ENCODE measurements at places on chromosomes 1 and 21.

- no peak for DNase-seq
These were observed 37.6 kb downstream of the PUM1 start for GRCh38 chr1:31027693-31028526.

- DNase-seq = no peak
These were observed 34.0 kb upstream of the MAGOH start for GRCh38 chr1:53272349-53272748.

- no peak for DNase-seq
These were observed 77.6 kb upstream of the VANGL1 start for GRCh38 chr1:115564201-115564600.

DNA sequence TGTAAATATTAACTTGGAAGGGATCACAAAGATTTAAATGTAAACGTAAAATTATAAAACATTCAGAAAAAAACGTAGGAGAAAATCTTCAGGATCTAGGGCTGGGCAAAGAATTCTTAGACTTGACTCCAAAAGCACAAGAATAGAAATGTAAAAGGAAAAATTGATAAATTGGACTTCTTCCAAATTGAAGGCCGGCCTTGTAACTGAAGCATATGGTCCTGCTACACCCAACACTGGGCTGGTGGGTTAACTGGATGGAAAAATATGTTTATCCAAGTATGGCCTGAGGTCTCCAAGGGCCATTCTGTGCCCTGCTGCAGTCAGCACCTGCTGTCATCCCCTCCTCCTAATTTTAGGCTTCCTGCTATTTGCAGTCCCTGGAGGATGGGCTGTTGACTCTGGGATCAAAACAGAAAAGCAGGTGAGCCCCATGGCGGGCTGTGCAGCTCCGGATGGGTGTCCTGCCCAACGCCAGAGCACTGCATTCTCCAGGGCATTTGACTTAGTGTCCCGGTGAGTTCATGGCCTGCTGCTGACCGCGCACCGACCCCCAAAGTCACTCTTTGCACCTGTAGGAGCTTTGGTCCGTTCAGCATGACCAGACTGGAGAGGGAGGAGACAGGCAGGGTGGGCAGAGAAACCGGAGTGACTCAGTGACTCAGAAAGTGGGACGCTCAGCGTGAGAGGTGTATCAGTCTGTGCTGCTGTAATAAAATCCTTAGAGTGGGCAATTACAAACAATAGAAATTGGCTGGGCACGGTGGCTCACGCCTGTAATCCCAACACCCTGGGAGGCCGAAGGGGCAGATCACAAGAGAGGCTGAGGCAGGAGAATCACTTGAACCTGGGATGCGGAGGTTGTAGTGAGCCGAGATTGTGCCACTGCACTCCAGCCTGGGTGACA lies 6.1 kb upstream of the AIRE start:
- no peak for DNase-seq

DNA sequence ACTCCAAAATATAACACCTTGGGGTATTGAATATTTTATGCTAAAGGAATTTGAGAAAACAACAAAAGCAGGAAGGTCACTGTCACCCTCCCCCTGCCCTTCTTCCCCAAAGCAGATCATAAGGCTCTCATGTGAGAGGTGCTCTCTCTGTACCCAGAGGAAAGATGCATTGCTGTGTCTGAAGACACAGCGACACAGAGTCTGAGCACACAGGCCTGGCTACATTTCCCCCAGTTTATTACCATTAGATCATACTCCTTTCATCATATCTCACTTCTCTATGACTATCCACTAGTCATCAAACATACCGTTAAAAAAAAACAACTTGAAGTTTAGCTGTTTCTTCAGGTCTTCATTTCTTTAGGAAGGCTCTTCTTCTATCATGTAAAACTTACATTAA lies 127.1 kb downstream of the PPIAL4G start:
- DNase-seq = no peak

- peak; percentile 47 for DNase-seq
These were observed 26.9 kb upstream of the LRRC3 start for GRCh38 chr21:44428281-44428960.

- no peak for DNase-seq
These were observed 177.7 kb upstream of the HP1BP3 start for GRCh38 chr1:20964540-20965484.

- DNase-seq = no peak
These were observed 76.2 kb downstream of the SKI start for GRCh38 chr1:2304282-2304681.

- DNase-seq = no peak
These were observed 2.7 kb downstream of the TTLL7 start for GRCh38 chr1:83996191-83996590.

GRCh38 chr1:15510611-15511405 lies 13.2 kb downstream of the CASP9 start:
- peak; percentile 54 for DNase-seq

- no peak for DNase-seq
These were observed 285.6 kb downstream of the CACNA1E start for GRCh38 chr1:181768930-181769280.

DNA sequence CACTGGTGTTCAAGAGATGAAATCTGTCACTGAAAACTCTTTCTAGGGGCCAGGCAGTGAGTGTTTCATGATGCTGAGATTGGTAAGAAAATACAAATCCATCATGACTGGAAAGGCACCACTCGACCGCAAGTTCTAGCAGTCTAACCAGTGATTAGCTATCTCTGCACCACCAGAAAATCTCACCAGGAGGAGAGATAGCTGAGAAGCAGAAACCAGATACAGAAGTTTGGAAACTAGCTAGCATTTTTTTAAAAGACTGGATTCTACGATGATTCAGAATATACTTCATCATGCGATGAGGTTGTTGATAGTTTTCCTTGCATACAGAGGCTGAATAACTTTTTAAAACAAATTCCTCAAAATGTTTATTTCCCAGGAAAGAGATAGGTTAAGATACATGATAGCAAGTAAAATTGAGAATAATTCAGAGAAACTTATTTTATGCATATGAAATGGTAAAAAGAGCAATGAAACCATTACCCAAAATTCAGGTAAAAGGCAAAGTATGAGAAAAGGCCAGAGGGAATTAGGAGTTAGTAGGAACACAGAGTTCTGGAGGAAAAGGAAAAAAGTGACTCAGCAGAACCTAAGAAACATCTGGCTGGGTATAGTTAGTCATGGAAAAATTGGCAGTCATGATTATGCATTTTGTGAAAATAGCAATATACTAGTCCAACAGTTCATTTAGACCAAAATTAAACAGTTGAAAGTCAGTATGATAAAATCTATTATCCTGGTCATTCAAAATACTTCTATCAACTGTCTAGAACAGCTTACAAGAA lies 3.3 kb upstream of the F3 start:
- no peak for DNase-seq

GRCh38 chr1:92080128-92080985 lies at the start of gene BTBD8:
Gene BTBD8 (plus strand): TSS chr1:92080345. CDS start chr1:92080572, 227 bp downstream.
- peak; percentile 88 for DNase-seq

GRCh38 chr1:243903041-243903440 lies 53.0 kb upstream of the AKT3 start:
- DNase-seq = no peak

DNA sequence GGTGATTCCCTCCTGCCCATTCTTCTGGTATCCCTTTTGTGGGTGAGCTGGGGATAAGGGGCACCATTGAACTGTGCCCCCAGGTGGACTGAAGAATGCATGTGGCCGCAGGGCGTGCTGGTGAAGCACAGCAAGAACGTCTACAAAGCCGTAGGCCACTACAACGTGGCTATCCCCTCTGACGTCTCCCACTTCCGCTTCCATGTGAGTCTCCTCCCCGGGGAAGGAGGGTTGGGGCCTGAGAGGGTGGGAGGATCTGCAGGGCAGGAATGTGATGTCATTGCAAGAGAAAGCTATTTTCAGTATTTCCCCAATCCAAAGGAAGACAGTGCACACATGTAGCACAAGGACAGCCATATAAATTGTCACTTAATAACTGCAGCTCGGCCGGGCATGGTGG lies 7.5 kb upstream of the KPNA6 start:
- no peak for DNase-seq
